ENCODE measurements at places on chromosomes 3 and 15.

DNA sequence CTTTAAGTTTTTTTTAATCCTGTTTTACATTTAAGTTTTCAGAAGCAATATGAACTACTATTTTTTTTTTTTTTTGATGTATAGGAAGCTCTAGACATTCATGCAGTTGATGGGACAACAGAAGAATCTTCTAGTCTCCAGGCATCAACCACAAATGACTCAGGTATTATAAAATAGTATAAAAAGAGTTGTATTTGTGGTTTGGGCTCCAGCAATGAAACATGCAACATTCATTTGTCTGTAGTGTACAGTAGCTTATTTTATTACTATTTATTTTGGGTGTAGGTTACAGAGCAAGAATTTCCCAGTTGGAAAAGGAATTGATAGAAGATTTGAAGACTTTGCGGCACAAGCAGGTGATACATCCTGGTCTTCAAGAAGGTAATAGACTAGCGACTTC lies 38.6 kb downstream of the MGA start:
- DNase-seq = no peak

- no peak for DNase-seq
These were observed 39.9 kb downstream of the ISG20 start for GRCh38 chr15:88678755-88679154.

DNA sequence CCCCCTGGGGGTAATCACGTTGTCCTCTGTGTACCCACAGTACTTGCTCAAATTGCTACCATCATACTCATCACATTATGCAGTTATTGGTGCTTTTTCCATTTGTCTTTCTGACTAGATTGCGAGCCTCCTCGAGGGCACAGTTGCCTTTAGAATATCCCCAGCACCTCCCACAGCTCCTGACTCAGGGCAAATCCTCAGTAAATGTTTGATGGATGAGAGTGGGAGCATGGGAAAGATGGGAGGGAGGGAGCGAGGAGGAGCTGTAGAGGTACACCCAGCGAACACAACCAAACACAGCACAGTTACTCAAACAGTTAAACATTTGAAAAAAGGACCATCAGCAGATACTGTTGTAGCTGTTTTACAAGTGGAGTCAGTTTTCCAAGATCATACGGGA lies 27.9 kb downstream of the SIDT1 start:
- no peak for DNase-seq

- DNase-seq = no peak
These were observed 295.3 kb upstream of the SLITRK3 start for GRCh38 chr3:165491487-165491886.

GRCh38 chr15:63699101-63699785 lies 102.1 kb downstream of the FBXL22 start:
- no peak for DNase-seq

DNA sequence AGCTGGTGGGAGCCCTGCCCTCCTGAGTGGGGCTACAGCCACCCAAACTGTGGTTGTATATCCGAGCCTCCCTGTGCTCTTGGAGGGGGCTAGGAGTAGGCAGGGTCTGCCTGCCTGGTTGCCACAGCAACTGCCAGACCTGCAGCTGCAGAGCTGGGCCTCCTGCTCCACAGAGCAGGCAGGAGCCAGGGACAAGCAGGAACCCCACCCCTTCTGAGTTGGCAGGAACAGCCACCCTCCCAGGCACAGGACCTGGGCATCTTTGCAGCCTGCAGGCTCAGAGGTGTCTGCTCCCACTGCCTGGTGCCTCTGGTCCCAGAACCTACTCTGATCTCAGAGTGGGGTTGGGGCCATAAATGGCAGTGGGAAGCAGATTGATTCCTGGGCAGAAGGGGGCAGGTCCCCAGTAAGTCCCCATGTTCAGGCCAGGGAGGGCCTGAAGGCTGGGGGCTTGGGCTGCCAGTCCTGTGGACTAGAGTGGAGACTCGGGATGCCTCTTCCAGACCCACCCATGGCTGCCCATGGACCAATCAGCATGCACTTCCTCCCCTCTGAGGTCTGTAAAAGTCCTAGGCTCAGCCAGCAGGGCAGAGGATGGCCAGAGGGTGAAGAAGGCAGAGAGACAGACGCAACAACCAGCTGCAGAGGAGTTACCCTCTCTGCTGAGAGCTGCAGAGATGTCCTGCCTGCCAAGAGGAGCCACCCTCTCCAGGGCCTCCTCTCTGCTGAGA lies 10.3 kb upstream of the LRRC31 start:
- no peak for DNase-seq

DNA sequence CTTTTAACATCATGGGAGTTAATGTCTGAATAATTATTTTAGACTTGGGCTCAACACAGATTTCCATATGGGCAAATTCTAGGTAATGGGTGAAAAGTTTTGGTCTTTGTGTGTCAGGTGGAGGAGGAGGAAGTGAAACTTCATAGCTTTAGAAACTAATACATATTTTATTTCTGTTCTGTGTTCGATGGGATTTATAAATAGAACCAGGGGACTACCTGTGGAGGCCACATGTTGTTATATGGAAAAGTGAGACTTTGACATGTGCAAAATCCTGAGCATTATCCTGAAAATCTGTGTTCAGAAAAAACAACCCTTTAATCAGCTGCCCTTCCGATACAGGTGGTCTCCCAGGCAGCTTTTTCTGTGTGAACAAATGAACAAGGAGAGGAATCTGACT lies 209.5 kb downstream of the SOX2 start:
- DNase-seq = no peak

GRCh38 chr15:70387081-70387480 lies 289.4 kb upstream of the TLE3 start:
- no peak for DNase-seq

DNA sequence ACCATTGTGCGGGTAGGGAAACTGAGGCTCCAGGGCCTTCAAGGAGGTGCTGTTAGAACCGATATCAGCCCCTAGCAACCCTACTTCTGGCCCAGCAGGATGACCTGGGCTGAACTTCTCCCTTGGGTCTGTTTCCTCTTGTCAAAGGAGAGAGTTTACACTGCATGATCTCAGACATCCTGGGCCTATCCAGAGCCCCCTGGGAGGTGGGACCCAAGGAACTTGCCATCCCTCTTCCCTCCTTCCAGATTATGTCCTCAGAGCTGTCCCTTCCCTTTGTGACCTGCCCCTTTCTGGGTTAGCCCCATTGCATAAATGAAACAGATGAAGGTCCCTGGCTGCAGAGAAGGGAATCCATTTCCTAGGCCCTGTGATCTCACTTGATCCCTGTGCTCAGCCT lies 12.3 kb upstream of the DNAH1 start:
- DNase-seq = no peak

- DNase-seq = no peak
These were observed 175.8 kb upstream of the MME start for GRCh38 chr3:154904328-154904727.

GRCh38 chr15:52716536-52716935 lies 37.3 kb upstream of the ATOSA start:
- DNase-seq = no peak

- DNase-seq = no peak
These were observed 54.3 kb downstream of the RIOX2 start for GRCh38 chr3:97917813-97918536.

- DNase-seq = no peak
These were observed 102.7 kb downstream of the OSBPL10 start for GRCh38 chr3:31878231-31878838.

GRCh38 chr15:63466378-63467192 lies 37.8 kb upstream of the USP3 start:
- DNase-seq = peak; percentile 61

DNA sequence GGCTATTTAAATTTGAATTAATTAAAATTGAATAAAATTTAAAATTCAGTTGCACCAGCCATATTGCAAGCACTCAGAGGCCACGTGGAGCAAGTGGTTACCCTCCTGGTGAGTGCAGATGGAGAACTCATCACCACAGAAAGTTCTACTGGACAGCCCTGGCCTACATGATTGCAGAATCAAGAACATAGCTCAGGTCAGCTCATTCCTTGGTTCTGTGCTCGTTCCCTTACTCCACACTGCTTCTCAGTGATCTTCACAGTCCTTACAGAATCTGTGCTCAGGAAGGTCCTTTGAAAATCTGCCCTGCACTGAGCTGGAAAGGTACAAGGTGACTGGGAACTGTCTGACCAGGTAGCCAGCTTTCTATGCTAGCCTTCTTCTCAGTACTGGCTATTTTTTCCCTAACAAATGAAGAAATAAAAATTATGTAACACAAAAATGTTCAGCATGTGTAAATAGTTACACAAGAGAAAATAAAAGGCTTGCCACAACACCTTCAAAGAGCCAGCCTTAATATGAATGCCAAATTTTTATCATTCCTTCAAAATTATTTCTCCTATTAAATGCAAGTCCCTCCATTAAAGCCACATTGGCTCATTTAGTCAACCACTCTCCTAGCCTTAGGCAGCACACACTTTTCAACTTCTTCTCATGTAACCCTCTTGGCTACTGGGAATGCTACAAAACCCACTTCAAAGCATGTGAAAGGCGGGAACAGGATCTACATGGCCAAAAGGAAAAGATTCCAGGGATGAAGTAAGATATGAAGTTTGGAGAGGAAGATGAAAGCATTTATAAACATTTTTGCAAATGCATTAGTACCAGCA lies 326.4 kb upstream of the WNT5A start:
- no peak for DNase-seq

DNA sequence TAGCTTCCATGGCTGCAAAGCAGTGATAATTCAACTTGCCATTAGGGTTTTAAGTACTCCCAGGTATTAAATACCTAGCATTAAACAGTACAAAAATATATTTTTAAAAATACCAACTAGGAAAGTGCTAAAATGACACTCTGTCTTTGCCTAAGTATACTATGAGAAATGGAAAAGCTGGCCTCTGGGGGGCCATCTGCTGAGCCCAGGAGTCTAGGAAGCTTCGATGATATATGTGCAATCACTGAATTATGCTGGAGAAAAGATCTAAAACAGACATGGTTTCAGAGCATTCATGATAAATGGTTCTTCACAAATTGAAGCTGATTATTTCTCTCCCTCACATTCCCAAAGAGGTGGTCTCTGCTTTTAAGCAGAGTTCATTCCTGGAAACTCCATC lies 191.8 kb downstream of the OPA1 start:
- no peak for DNase-seq
